Right ventricle myocardium inferior (tissue), 1 donor: ENCODE measurements at places on chromosomes 7 and 10. TPM values are rescaled to one million over a fixed set of nuclear protein-coding genes. Genes with fewer than 3 reads are reported as not detected.

- no peak for DNase-seq
These were observed 85.2 kb downstream of the ARHGAP22 start for GRCh38 chr10:48519481-48520183.

DNA sequence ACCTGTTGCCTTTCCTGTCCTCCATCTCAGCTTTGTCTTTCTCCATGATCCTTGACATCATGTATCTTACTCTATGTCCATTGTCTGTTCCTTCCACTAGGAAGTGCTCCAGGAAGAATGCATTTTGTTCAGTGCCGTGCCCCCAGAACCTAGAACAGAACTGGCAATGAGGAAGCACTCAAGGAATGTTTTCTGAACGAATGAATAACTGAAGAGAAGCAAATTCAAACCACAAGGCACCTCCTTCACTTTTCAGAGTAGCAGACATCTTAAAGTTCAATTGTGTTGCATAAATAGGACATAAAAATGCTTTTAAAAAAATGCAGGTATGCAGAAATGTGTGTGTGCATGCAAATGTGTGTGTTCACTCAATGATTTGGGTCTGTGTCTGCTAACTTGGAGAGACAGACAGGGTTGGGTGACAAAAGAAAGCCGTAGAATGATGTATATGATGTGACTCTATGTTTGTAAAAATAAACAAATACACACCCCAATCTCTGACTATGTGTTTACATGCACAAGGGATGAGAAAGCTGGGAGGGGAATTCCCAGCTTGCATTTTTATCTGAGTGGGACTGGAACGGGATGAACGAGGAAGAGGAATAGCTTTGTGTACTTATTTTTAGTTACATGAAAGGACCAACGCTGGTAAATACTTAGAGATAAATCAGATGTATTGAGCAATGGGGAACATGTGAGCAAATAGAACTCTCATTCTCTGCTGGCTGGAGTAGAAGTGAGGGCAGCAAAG lies 237.7 kb downstream of the FANK1 start:
- DNase-seq, result no peak

DNA sequence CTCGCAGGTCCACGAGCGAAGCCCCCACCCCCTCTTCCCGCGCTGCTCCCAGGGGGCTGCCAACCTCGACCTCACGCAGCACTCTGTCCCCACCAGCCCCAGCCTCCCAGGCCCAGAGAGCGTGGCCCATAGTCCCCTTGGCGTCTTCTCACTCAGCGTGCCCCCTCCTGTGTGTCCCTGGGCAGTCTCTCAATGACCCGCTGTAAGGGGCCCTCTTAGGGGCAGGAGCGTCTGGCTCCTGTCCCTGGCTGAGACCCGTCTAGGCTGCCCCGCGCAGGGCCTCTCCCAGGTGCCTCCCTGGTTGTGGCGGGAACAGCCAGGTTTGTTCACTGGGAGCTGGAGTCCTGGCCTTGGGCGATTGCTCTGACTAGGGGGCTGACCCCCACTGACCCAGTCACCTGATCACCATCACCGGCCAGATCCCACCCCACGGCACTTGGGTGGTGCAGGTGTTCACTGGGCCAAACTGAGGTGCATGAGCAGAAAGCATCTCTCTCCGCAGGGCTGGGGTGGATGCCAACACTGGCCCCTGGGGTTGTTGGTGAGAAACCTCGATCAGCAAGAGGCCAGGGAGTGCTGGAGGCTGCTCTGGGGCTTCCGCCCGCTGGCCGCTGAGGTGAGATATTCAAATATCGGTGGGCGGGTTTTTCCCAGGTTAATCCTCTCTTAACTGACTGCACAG lies 12.6 kb upstream of the WDFY4 start:
- DNase-seq, result no peak

GRCh38 chr10:77392851-77393250 lies 244.8 kb downstream of the KCNMA1 start:
- DNase-seq, result no peak

- DNase-seq, result no peak
These were observed 18.5 kb upstream of the SRGN start for GRCh38 chr10:69069090-69070042.

- DNase-seq, result no peak
These were observed 117.5 kb upstream of the COL1A2 start for GRCh38 chr7:94277236-94277635.

DNA sequence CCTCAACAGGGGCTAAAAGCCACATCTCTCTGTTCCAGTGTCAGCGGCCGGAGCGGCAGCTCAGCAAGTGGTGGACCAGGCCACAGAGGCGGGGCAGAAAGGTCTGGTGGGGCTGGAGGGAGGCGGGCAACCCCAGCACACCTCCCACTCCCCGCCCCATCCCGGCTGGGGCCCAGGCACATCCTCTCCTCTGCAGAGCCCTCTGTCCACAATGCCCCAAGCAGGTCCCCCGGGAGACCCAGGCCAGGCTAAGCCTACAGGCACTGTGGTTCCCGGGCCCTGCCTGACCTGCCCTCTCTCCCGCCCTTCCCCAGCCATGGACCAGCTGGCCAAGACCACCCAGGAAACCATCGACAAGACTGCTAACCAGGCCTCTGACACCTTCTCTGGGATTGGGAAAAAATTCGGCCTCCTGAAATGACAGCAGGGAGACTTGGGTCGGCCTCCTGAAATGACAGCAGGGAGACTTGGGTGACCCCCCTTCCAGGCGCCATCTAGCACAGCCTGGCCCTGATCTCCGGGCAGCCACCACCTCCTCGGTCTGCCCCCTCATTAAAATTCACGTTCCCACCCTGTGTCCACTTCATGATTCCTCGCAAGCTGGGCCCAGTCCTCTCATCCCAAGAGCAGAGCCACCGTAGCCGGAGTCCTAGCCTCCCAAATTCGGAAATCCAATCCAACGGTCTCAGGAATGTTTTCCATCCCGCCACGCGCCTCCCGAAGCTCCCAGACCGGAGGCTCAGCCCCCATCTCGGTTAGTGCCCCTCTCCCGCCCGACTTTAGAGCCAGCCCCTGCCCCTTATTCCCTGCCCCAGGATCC lies 2.1 kb downstream of the ADIRF start:
- peak; percentile 92 for DNase-seq

Gene PKD2L1
- total RNA-seq, result not detected

DNA sequence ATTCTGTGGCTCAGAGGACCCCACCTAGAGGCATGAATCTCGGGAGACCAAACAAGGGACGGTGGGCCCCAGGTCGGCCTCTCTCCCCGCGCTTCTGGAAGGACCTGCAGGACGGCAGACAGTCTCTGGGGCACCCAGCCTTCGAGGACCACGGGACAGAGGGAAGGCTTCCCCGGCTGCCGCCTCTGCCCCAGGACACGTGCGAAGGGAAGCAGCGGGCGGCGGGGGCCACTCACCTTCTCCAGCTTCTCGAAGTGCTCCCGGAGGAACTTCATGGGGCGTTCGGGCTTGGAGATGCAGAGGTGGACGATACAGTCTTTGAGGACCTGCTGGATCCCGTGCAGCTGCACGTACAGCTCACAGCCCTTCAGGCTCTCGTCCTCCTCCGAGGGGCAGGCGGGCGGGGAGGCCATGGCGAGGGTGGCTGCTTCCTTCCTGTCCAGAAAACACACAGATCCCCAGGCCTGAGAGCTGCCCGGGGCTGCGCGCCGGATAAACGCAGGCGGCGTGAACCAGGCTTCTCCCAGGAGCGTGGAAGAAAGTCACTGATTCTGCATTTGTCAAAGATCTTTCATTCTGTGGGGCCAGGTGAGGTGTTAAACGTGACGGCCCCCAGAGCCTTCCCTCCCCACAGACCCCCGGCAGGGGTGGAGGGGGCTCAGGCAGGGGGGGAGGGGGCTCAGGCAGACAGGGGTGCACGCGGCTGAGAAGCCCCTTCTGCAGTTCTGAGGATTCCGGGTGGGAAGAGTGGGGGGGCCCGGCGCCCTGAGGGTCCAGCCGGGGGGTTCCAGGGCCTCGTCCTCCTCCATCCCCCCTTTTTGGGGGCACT lies 15.2 kb upstream of the DNAAF5 start:
- DNase-seq, result no peak

DNA sequence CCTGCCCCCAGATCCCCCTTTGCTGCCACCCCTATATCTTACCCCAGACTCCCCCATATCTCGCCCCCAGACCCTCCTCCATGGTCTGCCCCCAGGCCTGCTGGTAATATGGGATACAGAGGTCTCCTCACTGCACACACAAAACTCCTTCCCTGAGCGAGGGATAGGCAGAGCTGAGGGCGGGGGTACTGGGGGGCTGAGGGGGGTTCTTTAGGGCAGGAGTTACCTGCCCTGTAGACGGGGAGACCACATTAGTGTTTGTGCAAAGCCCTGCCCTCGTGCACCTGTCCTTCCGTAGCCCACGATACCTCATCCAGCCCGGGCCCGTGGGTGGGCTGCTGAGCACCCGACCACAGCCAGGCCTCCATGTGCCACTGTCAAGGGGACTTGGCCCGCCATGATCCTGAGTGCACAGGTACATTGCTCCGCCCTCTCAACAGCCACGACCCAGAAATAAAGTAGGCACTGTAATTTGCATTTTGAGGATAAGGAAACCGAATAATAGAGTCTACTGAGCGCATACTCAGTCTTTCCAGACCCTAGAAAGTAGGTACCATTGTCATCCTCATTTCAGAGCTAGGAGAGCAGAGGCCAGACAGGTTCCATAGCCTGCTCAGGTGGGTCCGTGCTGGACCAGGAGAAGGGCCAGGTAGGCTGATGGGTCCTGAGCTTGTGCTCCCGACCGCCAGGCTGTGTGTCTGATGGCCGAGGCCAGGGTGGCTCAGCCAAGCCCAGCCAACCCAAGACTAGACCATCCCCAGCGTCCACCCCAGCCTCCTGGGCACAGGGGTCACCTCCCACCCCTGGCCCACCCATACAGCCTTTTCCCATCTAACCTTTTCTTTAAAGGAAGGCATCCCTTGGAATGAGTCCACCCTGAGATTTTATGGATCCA lies 115.2 kb downstream of the LHPP start:
- DNase-seq, result peak; percentile 60

DNA sequence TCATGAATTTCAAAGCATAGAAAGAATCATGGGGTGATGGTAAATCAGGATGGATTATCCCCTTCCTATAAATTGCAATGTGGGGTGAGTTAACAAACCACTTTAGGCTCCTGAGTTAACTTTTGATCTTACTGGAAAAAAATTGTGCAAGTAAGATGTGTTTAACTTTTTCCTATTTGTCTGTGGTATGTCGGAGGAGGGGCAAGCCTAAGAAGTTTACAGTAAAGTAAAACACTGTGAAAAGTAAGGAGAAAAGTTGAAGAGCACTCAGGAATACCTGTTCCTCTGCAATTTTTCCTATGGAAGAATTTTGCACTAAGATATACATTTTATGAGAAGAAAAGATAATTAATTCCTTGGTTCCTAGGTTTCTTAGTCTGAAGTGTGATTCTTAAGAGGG lies 44.4 kb downstream of the IFIT5 start:
- no peak for DNase-seq

DNA sequence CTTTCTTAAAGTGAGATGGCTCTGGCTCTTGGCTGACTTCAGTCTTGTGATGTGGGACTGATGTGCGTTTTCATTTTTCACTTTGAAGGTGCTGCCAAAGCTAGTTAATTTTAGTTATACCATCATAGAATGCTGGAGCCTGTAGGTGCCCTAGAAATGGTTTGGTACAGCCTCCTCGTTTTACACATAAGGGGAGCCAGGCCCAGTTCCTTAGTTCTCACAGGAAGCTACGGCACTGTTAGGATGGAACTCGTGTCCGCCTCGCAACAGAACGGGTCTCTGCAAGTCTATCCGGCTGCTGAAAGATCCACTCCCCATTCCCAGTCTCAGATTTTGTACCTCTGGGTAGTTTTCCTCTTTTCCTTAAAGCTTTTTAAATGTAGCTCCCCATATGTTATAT lies 173.2 kb upstream of the PRPS1L1 start:
- DNase-seq, result no peak

Gene LRGUK
- total RNA-seq, result 0.22 TPM

DNA sequence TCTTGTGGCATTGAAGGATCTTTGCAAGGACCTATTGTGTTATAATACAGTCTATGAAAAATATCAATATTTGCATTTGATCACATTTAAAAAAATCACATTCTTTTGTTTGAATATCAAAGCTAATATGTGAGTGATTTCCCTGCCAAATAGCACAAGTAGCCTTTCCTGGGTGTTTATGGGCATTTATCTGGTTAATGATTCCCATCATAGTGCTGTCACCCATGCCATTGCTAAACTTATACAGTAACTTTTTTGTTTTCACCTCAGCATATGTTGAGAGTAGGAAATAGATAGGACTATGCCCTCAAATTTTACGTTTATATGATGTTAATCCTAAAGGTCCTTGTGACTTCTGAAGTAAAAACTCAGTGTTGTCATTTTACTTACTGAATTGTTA lies 136.9 kb downstream of the CFTR start:
- DNase-seq, result no peak

DNA sequence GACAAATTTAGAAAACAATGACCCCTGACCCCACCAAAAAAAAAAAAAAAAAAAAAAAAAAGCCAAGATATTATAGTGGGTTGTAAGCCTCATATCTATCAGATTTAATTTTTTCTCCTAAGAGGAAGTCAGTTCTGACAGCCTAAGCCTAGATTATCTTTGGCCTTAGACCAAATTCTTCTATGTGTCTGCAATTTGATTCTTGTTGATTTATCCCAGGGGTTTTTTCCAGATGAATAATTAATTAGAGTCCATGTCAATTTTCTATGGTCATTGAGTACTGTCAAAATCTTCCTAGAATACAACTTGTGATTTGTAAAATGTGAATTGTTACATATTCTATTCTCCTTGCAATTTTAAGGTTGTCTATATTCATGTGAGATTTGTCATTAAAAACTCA lies 151.6 kb upstream of the CACNA2D1 start:
- no peak for DNase-seq

DNA sequence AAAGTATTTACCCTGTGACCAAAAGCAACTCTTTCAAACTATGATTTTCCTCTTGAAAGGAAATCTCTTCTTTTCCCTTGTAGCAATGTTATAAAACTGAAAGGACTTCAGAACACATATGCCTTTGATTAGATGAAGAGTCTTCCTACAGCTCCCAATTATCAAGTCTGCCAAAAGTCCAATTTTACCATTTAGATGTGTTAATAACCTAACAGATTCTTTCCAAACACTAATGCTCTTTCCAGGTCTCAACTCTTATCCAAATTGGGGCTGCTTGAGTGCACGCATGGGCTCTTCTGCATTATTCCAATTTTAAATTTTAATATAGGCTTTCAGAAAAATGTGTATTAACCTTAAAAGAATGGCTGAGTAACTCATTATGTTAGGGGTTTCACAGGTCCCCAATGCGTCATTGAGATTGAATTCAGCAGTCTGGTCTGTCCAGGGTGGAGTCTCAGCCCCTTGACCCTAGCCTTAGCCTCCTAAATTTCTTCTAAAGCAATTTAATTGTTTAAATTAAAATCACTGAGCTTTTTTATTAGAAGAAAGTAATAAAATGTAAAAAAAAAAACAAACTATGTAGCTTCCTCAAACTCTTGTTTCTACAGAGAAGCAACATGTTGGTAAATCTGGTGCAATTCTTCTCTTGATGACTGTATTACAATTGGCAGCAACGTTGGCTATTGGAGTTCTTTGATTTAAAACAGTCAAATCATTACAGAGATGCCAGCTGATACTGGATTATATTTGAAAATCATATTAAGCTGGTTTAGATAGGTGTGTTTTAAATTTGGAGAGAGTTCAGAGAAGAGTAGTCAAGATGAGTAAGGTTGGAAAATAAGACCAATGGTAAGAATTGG lies 170.4 kb downstream of the DKK1 start:
- DNase-seq, result no peak

GRCh38 chr7:111089822-111090426 lies 1.0 kb upstream of the LRRN3 start:
- DNase-seq, result no peak

Gene EMX2
- total RNA-seq, result not detected
